Stimulated activated CD4-positive, alpha-beta T cell treated with anti-CD3 and anti-CD28 coated beads, Interleukin-2, amount 100 ng/mL, for 4 hours (primary cell): ENCODE measurements at places on chromosomes 4 and X.

DNA sequence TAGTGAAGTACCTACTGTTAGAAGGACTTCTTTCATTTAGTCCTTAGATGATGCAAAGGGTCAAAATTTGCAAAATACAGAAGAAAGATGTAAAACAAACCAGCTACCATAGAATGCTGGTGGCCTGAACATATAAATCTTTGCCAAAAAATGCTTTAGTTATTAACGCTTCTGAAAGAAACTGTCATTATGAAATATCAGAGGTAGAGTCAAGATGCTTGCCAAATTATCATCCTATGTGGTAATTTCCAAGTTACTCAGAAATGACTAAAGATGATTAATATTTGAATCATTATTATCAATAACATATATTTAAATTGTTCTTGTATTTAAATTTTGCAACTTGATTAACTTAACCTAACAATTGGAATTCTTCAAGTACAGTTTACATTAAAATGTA, 588.4 kb upstream of the FAM241A start:
- DNase-seq: no peak

DNA sequence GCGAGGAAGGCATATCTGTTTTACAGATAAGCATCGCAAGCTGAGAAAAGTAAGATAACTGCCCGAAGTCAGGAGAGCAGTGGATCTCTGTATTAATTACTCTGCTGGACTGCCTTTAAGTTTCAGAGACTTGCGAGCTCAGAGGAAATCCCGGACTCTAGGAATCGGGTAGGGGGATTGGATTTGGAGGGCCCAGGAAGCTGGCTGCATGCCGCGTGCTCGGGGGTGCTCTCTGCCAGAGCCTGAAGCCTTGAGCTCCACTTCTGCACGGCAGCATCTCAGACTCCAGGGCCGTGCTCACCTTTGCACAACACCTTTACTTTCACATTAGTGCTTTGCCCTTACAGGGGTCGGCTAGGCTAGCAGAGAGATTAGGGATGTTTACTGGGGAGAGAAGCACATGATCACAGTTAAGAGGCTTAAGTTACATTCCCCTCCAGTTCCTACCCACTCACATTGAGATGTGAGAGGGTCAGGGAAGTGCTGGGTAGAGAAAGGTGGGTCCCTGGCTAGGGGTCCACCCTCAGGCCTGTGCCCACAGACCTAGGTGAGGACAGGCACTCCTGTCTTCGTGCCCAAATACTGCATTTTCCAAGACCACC, 57.0 kb downstream of the TRIML1 start:
- DNase-seq: no peak

GRCh38 chr4:174494146-174494545, 28.1 kb downstream of the HPGD start:
- DNase-seq: no peak

DNA sequence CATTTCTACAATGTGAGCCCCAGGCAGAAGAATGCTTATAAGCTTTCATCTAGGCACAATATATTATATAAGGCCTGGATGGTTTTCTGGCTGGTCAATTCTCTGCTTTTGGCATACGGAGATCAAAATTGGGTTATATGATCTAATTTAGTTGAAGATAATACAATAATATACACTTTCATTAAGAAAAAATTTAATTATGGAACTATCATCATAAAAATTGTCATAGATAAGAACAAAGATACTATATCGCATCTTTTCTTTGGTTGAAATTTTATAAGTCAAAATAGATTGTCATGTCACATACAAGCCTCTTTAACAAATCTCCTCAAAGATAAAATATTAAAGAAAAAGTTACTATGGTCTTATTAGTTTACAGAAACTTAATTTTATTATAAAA, 17.1 kb downstream of the DMD start:
- no peak for DNase-seq

- no peak for DNase-seq
Observed at GRCh38 chr4:25253071-25253445, 19.2 kb downstream of the PI4K2B start.

GRCh38 chr4:122476126-122476525, 19.6 kb upstream of the IL2 start:
- no peak for DNase-seq

DNA sequence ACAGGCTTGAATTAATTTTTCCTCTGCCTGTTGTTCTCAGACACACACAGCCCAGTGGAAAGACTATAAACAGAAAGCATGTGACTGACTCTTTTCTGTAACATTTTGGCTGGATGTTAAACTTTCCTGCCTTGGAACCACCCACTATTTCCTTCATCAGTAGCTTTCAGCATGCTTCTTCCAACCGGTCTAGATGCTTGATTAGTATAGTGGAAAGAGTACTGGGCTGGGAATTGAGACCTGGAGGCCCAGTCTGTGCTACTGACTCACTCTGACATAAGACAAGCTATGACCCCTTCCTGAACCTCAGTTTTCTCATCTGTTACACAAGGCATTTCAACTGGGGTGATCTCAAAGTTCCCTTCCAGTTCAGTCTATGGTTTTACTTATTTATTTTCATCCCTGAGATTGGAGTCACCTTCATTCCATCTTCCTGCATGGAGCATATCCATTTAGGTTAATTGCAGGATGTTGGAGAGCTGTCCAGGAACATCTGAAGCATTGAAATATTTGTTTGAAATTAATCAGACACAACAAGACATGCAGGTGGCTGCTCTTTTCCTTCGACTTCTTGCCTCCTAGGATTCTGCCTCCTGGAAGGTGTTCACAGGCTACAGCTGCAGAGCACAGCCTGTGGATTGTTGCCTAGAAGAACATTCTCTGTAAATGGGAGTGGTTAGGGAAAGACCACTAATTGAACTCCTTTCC, 173.4 kb downstream of the RTL9 start:
- DNase-seq: no peak

GRCh38 chrX:118736394-118737010, 9.1 kb downstream of the IL13RA1 start:
- no peak for DNase-seq

DNA sequence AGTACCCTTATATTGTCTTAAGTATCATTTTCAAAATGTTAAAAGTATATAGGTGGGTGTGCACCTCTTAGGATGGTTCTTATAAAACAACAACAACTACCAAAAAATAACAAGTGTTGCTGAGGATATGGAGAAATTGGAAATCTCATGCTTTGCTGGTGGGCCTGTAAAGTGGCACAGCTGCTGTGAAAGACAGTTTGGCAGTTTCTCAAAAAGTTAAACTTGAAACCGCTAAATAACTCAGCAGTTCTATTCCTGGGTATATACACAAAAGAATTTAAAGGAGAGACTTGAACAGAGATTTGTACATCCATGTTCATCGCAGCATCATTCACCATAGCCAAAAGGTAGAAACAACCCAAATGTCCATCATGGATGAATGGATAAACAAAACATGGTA, 65.5 kb downstream of the HAND2 start:
- no peak for DNase-seq

GRCh38 chr4:183175631-183176232, 76.7 kb downstream of the WWC2 start:
- no peak for DNase-seq

DNA sequence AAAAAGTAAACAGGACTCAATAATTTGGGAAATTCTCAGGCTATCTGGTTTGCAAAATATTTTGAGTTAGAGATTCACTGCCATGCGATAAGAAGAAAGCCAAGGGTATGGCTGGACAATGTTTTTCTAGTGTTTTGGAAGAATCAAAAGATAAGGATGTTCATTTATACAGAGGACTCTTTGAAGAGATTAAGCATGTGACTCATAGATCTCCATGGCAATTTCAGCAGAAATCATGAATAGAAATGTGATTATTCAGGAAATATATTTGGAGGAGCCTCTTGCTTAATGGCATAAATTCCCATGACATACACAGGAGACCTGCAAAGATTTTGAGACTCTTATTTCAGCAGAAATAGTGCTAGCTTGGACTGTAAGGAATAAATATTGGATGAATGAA, 16.7 kb upstream of the FRAS1 start:
- no peak for DNase-seq

- DNase-seq: no peak
Observed at GRCh38 chr4:165152527-165152926, 39.9 kb upstream of the TMEM192 start.

GRCh38 chrX:39577206-39577984, 520.4 kb downstream of the BCOR start:
- DNase-seq: no peak

DNA sequence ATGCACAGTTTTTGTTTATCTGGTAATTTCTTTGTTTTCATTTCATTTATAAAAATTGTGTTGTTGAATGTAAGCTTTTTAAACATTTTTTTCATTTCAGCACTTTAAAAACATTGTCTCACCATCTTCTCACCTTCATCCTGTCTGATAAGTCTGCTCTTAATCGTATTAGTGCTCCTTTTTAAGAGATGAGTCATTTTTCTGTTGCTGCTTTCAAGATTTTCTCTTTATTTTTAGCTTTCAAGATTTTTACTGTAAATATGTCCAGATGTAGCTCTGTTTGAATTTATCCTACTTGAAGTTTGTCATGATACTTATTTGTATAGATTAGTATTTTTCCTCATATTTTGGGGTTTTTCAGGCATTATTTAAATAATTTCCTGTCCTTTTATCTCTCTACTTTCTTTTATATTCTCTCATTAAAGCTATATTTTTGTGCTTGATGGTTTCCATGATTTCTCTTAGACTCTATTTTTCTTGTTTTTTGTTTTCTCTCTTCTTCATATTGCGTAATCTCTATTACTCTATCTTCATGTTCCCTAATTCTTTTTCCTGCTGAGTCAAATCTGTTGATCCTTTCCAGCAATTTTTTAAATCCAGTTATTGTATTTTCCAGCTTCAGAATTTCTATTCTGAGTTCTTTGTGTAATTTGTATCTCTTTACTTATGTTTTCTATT, 1400.4 kb upstream of the PCDH7 start:
- DNase-seq: no peak

GRCh38 chr4:6355052-6355451, 85.4 kb downstream of the WFS1 start:
- no peak for DNase-seq

GRCh38 chr4:23219779-23220408, 527.2 kb downstream of the GBA3 start:
- DNase-seq: no peak

GRCh38 chr4:144572660-144573059, 73.3 kb upstream of the HHIP start:
- no peak for DNase-seq

DNA sequence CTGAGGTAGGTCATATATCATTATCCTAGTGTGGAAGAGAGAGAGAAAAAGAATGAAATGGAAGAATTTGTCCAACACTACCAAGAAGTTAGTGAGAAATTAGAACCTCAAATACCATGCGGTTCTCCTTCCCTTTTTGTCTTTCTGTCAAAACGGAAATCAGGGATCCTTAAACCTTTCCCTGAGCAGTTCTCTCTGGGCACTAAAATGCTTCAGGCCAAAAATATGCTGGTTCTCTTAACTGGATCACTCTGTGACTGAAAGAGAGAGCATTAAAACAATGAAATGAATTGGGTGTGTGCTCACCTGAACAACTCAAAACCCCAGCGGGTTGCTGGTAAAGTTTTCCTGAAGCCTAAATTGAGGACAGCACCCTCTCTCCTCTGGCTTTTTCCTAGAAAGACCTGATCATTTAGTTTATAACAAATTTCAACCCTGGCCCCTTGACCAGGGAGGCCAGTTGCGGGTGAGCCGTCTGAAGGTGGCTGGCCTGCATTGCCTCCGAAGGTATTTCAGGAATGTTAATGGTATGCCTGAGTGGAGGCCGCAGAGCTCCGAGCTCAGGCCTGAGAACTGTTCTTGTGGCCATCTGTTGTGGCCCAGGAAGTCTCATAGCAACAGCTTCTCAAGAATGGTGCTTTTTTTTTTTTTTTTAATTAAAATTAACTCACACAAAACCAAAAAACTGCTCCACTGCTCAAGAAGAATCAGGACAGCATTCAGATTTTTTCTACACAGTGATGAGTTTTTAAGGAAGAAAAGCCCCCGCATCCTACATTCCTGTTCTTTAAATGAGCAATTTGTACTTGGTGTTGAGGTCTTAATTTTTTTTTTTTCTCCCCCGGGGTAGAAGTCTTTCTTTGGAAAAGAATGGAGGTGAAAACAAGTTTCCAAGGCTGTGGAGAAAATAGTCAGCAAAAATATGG, 155.1 kb downstream of the SHROOM3 start:
- DNase-seq: no peak

DNA sequence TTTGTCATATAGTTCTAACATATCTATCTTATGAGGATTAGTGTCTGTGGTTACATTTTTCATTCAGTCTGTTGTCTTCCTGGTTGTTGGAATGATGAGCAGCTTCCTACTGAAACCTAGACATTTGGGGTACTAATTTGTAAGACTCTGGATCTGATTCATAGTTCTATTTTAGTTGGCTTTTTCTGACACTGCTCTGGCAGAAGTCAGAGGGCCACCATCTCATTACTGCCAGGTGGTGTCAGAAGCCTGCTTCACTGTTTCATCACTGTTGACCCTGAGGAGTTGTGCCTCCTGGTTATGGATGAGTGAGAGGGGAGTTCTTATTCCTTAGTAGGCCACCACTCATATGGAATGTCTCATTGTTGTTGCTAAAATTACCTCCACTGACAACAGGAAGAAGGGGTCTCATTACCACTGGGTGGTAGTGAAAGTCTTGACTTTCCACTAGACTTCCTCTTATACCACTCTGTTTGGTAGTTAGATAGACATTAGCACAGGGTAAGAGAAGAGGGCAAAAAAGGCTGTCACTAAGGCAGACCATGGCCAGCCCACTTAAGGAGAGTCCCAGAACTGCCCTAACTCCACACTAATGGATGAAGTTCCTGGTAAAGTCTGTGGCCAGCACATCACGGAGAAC, 395.2 kb downstream of the SPOCK3 start:
- no peak for DNase-seq

- no peak for DNase-seq
Observed at GRCh38 chr4:54924891-54925290, 200.5 kb downstream of the KDR start.

DNA sequence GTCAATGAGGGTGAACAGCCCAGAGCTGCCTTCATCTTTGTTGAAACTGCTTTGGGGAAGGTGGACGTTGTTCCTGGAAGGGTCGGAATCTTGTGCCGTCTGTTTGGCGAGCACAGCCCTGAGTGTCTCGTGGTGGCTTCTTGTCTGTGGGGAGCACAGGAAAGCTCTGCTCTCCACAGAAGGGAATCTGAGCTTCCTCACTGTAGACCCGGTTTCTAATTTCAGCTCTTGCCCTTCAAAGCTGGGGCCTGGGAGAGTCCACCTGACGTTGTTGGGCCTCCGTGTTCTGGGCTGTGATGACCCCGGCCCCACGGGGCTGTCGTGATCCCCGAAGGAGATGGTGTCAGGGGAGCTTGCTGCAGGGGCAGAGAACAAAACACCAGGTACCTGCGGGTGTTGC, 47.5 kb downstream of the SORCS2 start:
- no peak for DNase-seq

GRCh38 chrX:122565952-122566351, 618.1 kb upstream of the GRIA3 start:
- no peak for DNase-seq

DNA sequence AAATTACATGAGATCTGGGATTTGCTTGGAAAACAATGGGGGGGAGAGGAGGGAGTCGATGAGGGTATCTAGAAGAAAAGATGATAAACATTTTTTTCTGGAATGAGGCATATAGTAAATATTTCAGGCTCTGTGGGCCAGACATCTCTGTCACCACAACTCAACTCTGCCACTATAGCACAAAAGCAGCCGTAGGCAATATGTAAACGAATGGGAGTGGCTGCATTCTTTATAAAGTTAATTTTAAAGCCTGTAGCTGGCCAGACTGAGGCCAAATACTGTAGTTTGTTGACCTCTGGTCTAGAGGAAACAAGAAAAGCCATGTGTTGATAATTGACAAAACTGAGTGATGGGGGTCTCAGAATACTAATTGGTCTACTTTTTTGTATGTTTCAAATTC, 14.1 kb upstream of the TCEANC start:
- DNase-seq: no peak
